HT1080 (cell line): ENCODE measurements at places on chromosomes 5 and 9. TPM values are rescaled to one million over a fixed set of nuclear protein-coding genes. Genes with fewer than 3 reads are reported as not detected.

- DNase-seq, result no peak
These were observed 96.8 kb downstream of the ADGRV1 start for GRCh38 chr5:90655423-90655822.

DNA sequence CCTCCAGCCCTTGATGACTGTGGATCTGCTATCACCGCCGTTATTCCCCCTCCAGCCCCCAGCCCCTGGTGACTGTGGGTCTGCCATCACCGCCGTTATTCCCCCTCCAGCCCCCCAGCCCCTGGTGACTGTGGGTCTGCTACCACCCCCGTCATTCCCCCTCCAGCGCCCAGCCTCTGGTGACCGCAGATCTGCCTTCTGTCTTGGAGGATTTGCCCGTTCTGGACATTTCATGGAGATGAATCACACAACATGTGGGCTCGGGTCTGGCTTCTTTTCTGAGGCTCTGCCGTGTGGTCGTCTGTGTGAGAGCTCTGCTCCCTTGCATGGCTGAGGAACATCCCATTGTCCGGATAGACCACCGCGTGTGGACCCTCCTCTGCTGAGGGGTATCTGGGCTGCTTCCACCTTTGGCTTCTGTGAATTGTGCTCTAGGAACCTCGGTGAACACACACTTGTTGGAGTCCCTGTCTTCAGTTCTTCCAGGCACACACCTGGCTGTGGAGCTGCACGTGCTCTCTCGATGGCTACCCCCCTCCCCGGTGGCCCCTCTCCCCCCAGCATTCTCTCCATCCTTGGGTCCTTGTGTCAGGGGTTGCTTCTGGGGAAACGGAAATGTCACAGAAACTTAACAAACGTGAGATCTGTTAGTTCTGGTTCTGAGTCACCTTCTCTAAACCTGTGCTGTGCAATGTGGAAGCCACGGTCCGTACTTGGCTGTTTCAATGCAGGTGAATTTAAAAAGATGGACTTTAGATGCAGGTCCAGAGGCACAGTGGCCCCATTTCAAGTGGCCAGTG, 105.3 kb upstream of the COL5A1 start:
- peak; percentile 79 for DNase-seq

DNA sequence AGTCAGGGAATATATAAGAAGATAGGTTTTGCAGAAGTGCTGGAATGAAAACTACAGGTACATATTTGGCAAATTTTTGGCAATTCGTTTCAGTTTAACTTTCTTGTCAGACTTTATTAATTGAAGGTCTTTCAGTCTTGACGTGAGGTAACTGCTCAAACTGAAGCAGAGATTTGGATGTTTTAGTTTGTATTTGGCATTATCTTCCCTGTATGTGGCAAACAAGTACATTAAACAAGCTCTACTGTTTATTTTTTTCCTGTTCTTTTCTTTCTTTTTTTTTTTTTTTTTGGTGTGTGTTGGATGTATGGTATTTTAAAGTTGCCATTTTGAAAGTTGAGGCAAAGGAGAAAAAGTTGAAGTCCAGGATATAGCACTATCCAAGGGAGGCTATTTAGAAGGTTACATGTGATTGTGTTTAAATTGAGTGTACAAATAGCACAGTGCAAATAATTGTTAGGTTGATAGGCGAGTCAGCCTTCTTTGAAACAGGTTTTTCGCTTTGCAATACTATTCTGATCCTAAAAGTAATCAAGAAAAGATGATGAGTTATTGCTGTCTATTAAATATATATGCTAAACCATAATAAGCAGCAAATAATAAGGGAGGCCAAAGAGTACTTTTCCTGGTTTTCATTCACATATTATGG, 2.2 kb downstream of the PBX3 start:
- no peak for DNase-seq

DNA sequence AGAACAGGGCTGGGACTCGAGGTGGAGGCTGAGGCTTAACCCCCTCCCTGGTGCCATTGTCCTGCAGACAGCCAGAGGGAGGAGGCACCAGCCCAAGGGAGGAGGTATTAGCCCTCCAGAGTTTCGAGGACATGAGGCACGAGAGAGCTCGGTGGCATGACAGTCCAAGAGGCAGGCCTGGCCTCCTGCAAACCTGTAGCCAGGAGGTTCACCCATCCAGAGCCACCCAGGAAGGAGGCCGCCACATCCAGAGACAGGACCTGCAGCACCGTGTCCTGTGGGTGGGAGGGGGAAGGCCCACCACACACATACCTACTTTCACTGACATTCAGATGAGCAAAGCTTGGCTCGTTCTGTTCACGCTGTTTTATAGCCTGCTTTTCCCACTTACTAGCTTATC, 75.2 kb upstream of the ADAMTS2 start:
- DNase-seq, result no peak

- DNase-seq, result no peak
These were observed 59.7 kb downstream of the PPP2R2B start for GRCh38 chr5:146818822-146819221.

Gene DIPK1B
- total RNA-seq, result 2.4 and 4.5 TPM in 2 replicates

Gene SLC27A6
- total RNA-seq, result 0.26 and 0.27 TPM in 2 replicates

Gene GRM6
- not detected in 2 replicates for total RNA-seq
